ENCODE measurements at places on chromosomes 11 and 22.

- no peak for DNase-seq
Observed at GRCh38 chr11:13465909-13466371, 2.9 kb upstream of the BTBD10 start.

GRCh38 chr22:48391171-48391711 is 1436.4 kb downstream of the BRD1 start:
- DNase-seq, result no peak

GRCh38 chr11:117187799-117188481 is 9.4 kb downstream of the SIDT2 start:
- no peak for DNase-seq

DNA sequence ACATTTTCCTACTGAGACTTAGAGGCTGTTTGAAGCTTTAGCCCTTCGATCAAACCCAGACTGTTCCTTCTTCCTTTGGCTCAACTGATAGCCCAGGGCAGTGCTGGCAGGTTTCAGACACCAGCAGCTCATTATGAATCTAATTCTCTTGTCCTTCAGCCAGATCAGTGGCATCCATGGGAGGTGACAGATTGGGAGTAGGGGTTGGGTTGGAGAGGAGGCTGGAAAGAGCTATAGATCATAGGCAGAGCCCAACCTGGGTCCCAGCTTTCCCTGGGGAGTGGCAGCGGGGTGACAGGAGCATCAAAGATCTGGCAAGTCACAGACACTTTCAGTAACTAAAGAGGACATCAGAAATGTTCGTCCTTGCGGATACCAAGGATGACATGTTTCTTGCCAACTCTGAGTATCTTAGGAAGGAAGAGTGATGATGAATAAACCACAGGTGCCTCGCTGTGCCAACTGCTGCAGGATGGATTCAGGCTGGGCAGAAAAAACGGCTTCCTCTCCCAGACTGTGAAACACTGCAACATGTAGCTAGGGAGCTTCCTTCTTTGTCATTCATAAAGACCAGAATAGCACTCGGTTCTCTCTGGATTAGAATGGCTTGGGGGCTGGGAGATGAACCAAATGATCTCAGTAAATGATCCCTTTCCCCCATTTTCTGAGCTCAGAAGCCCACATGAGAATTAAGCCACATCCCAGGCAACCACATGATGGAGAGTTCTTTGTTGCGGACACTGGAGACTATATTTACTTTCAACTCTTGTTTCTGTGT is 19.1 kb downstream of the ABCC8 start:
- DNase-seq, result peak; percentile 69

GRCh38 chr11:15565880-15566279 is 451.2 kb downstream of the INSC start:
- DNase-seq, result no peak

DNA sequence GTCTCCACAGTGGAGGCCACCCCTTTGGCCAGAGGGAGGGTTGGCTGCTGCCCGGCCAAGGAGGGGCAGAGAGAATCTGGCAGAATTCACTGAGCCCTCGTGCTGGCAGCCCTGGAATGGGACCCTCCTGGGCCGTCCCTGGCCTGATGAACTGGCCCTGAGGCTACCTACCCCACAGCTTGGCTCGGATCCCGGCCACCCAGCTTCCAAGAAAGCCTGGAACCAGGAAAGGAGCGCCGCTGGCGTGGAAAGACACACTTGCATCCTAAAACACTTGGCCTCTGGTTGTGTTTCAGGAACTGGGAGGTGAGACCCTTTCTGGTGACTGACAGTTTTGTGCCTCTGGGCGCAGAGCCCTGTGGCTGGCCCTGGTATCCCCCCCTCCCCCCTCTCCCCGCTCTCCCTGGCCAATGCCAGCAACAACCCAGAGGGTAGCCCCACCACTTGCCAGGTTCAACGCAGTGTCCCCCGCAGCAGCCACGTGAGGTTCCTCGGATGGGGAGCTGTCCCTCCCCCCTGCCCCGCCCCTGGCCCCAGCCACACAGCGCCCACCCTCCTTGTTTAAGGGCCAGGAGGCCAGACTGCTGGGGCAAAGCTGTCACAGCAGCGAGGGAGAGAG is 693 bp downstream of the NFAM1 start:
- no peak for DNase-seq

- no peak for DNase-seq
Observed at GRCh38 chr11:130062026-130062425, 7.7 kb upstream of the APLP2 start.

DNA sequence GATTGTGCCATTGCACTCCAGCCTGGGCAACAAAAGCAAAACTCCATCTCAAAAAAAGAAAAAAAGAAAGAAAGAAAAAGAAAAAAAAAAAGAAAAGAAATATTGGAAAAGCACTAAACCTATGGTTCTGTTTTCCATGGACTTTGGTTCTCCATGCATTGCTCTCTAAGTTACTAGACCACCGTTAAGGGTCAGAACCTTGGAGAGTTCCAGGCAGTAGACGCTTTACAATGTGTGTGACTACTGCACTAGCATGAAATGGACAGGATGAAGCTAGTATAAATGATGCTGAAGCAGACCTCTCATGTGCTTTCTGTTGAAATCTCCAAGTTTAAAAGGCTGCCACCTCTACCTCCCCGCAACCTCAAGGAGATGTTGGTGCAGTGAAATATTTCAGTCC is 63.5 kb downstream of the SIK2 start:
- DNase-seq, result no peak

- no peak for DNase-seq
Observed at GRCh38 chr11:114668109-114668508, 10.2 kb upstream of the NXPE2 start.

GRCh38 chr11:86515297-86516094 is 140.8 kb downstream of the CCDC81 start:
- DNase-seq, result no peak

- DNase-seq, result no peak
Observed at GRCh38 chr11:72673284-72673942, 809 bp downstream of the PDE2A start.

DNA sequence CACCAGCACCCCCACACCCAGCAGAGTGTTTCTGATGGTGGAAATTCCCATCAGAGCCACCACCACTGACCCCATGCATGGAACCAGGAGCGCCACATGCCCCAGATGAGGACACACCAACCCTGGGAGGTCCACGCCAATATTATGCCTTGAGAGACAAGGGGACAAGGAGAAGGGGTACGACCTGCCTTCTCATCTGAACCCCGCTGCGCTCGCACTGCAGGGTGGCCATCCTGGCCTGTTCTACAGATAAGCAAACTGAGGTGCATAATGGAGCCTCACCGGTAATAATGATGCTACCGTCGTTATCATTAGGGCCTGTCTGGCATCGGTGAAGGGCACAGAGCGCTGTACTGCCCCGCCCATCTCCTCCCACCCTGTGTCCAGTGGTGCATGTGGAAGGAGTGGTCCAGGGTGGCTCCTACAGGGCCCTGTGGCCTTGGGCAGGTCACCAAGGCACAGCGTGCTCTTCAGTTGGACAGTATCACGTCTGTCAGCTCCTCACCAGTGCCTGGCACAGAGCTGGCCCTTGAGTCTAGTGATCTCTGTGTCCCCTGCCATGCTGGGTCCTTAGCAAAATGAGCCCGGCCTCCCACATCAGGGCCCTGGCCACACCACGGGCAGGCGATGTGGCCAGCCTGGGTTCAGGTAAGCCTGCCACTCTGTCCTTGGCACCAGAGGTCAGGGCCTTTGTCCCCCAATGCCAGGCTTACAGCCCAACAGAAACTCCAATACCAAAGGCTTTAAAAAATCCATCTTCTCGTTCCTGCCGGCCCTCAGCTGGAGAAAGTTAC is 92.2 kb downstream of the PHF21B start:
- no peak for DNase-seq

DNA sequence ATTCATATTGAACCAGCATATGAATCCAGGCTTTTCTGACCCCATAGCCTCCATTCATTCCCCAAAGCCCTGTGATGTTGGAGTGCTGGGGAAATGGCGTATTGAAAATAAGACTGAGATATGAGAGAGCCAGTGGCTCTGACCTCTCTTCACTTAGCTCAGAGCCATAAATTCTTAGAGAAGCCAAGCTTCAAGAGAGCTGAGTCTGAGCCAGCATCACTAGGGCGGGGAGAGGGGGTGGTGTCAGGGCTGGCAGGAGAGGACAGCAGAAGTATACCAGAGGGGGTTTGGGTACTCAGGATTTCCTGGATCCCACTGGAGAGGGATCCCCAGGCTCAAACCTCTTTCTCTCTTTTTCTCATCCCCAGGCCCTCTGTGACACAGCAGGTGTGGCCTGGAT is 16.7 kb upstream of the MOGAT2 start:
- DNase-seq, result no peak

DNA sequence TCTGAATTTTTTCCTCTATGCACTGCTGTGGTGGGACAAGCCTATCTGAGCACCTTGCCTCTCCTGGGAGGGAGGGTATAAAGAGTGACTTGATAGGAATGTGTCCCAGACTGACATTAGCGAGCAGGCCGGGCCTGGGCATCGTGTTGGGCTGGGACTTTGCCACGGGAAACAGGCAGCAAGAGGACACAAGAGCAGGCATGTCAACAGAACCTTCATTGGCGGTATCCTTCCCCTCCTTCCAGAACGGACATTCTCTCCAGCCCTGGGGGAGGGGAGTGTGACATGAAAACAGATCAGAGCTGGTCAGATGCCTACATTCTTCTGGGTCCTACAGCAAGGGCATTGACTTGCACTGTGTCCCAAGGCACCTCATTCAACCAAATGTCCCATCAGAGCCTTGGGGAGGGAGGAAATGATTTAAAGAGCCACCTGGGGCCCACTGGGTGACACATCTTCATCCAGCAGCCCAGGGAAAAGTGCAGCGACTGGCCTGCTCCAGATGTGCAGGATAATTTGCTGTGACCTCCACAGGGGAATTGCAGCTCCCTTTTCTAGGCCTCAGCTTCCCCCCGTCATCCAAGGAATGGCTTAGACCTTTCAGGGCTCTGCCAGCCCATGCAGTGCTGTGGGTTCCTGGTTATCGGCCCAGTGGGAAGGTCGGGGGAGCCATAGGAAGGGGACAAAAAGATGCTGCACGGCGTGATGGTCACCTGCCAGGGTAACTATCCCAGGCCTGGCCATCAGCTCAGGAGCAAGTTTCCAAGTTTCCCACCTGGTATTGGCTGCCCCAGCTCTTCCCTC is 21.8 kb upstream of the UVRAG start:
- DNase-seq, result no peak

DNA sequence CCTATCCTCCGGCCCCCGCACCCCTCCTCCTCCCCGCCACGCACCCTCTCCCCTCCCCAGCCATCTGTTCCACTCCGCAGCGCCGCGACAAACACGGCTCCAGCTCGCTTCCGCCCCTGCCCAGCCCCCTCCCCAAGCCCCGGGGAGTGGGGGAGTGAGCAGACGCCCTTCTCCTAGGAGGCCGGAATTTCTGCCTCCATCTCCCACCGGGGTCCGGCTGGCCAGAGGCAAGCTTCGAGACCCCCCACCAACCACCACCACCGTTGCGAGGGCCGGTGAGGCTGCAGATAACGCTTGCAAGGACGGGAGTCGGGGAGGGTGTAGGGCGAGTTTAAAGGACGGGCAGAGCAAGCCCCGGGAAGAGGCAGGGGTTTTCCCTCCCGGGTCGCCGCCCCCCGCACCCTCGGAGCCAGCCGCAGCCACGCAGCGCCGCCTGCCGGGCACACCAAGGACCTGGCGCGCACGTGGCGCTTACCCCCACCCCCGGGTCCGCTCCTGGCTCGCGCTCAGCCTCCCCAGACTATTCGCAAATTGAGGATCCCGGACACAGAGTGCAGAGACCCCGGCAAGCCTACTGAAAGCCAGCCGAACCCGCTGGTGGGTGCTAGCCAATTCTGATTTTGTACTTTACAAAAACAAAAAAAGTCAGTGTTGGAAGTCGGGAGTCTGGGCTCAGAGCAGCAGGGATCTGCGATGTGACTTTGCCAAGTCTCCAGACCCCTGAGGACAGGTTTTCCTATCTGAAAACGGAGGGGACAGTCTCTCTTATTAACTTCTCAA is 22.6 kb downstream of the RTN4RL2 start:
- DNase-seq, result no peak

GRCh38 chr11:95256321-95256779 is 25.3 kb upstream of the SESN3 start:
- no peak for DNase-seq

DNA sequence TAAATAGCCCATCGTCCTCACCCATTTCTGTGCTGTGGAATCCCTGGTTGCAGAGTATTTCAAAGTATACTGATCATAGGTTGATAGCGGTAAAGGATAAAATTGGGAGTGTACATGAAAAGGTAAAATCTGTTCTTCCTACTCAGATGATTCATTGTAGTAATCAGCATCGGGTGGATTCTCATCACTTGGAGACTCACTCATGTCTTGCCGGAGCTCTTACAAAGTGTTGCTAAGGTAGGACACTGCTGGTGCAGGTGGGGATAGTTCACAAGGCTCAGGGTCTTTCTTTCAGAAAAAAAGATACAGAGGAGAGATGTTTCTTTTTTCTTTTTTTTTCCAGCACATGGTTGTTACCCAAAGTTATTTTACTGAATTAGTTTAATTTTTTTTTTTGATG is 84.8 kb downstream of the MTNR1B start:
- DNase-seq, result no peak

DNA sequence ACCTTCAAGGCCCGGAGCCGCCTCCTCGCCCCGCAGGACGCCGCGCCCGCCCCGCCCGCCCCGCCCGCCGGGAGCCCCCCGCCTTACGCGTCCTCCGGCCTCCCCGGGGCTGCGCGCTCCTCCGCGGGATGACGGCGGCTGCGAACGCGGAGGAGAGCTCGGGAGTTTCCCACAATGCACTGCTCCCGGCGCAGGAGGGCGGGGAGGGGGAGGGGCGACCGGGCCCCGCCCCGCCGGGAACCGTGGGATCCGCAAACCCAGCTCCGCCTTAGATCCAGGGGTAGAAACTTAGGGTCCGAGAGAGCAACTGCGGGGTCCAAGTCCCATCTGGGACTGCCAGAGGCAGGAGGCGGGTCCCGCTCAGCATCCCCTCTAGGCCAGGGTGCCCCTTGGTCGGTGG is at the start of gene CEND1:
CEND1 (minus strand) TSS at position 148 of the 400 bp plus-strand sequence. CDS start 1,514 bp downstream, outside the sequence.
- DNase-seq, result no peak

- peak; percentile 6 for DNase-seq
Observed at GRCh38 chr11:113806406-113806805, 26.8 kb downstream of the CLDN25 start.

DNA sequence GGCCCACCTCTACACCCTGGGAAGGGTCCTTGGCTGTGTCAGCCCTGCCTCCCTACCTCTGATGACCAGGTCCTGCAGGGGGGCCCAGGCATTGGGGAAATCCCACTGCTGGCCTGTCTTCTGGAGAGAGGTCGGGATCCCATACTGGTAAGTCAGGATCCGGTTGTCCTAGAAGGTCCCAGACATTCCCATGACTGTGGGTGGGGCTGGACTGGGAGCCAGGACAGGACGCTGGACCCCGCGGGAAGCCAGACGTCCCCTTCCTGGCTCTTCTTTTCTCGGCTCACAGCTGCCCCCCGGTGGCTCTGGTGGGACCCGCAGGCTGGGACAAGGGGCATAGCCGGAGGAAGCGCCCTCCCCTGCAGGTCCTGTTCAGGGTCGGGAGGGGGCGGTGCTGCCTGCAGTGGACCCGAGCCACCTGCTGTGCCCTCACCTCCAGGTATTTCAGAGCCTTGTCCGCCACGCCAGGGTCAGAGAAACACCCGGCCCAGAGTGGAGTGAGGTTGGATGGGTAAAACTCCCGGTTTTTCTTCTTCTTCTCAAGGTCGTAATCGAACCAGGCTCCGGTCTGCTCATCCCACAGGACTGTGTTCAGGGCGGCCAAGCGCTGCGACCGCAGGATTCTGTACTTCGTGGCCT is 20.0 kb downstream of the TREH start:
- peak; percentile 77 for DNase-seq

GRCh38 chr11:46300270-46300669 is 22.8 kb downstream of the CREB3L1 start:
- no peak for DNase-seq

GRCh38 chr11:66123902-66124301 is 53.8 kb downstream of the PACS1 start:
- DNase-seq, result no peak

GRCh38 chr11:12854829-12855228 is 154.3 kb upstream of the RASSF10 start:
- DNase-seq, result no peak

Measured in GDM1 (cell line).